ENCODE measurements at places on chromosomes 13 and 19. TPM values are rescaled to one million over a fixed set of nuclear protein-coding genes. Genes with fewer than 3 reads are reported as not detected.

GRCh38 chr13:44243198-44243857 is 130.3 kb upstream of the SERP2 start:
- peak; percentile 74 for DNase-seq

- no peak for DNase-seq
Measured at GRCh38 chr19:1259876-1260748, 9.0 kb upstream of the CIRBP start.

DNA sequence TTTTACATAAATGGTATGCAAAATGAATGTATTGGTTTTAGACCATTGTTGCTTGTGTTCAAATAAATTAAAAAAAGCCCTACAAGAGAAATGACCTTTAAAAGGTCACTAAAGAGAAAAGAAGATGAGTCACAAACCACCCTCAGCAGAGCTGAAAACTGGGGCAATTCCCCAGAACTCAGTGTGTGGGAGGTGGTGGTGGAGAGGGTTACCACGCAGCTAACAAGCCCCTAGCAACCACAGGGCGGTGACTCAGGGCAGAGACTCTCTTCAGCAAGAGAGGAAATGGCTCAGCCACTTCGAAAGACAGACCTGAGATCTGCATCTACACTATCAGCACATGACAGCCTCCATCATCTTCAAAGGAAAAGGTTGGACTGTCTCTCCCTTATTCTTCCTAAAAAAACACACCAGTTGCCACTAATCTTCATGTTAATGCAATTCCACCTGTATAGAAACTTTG is 29.4 kb upstream of the NDFIP2 start:
- DNase-seq: peak; percentile 92

ANGPTL4 gene
- total RNA-seq: 1.9 TPM

- DNase-seq: peak; percentile 16
Measured at GRCh38 chr13:29753618-29754472, 96.6 kb downstream of the UBL3 start.

DNA sequence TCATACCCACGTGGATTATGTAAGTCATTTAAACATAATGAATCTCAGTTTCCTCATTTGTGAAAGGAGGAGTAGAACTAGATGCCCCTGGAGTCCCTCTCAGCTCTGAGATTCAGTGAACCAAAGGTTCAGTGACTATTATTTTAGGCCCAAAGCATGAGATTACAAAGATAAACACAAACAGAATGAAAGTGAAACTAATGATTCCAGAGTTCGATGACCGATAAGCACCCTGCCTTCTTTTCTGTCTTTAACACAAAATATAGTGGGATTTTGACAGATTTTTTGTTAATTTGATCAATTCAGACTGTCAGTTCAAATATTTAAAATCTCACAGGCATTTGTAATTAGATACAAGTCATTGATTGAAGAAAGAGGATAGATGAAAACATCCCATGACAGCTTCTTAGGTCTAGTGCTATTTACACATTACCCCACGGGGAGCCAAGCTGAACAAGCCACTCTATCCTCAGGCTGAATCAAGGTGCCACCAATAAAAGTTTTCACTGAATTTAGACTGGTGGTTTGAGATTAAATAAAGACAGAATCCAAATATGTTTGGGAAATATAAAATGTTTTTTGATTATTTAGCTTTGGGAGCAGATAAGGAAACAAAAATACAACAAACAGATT is 64.6 kb upstream of the RAP2A start:
- no peak for DNase-seq

KIR2DL4 gene
- total RNA-seq: not detected

TMEM59L gene
- under 0.01 TPM for total RNA-seq

CLEC17A gene
- not detected for total RNA-seq

DNA sequence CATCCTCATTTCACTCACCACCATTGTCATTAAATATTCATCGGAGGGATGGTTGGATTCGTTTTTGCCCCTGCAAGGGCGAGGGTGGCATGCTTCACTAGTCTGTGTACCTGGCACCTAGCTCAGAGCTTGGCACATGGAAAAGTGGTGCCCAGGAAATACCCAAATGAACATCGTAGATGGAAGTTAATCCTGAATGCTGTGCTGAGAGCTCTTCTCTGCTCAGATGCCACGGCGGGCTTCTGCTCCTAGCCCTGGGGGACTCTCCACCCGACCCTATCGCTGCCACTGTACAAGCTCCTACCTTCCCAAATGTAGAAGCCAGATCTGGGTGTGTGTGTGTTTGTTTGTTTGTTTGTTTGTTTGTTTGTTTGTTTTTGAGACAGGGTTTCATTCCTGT is 113.0 kb upstream of the ZNF507 start:
- no peak for DNase-seq

DNA sequence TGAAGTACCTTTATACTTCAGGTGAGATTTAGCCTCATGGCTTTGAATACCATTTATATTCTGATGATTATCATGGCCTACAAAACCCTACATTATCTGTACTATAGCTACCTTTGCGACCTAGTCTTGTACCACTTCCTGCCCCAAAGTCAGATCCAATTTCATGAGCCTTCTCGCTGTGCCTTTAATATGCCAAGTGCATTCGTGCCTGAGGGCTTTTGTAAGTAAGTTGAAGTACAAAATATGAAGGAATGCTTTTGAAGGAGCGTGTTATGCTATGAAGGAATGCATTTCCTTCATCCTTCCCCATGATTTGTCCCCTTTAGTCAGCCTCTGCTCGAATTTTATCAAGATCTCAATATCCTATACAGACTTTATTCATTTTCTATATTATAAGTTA is 9.2 kb upstream of the RASL11A start:
- DNase-seq: no peak

GRCh38 chr13:92390217-92390616 is 836.4 kb upstream of the GPC6 start:
- no peak for DNase-seq

FFAR1 gene
- not detected for total RNA-seq

PRODH2 gene
- not detected for total RNA-seq

DNA sequence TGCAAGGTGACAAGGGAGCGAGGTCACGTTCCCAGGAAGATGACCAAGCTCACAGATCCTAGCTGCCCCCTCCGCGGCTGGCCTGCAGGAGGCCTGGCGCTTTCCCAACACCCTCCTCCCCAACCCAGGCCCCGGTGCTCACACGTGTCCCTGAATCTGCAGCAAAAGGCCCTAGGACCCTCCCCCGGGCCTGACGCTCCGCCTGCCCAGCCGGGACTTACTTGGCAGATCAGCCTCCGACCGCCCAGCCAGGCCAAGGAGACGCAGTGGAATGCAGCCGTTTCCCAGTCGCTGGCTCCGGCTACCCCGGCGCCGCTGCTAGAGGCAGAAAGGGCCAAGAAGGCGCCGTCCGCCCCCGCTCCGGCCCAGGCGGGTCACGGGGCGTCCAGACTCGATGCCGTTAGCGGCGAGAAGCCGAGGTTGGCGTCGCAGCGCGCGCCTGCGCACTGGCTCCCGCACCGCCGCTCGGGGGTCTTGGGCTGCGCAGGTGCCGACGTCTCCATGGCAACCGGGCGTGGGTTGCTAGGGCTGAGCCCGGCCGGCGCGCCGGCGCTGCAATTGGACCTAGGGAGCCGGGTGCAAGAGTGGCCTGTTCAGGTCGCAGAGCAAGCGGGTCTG is at the start of gene PNMA8A:
Gene PNMA8A (minus strand): TSS at position 448 of the 618 bp plus-strand sequence. CDS start 528 bp downstream, outside the sequence.
- peak; percentile 57 for DNase-seq

PGLYRP1 gene
- total RNA-seq: not detected

- DNase-seq: peak; percentile 23
Measured at GRCh38 chr13:41137241-41137640, 4.6 kb upstream of the KBTBD6 start.

DNA sequence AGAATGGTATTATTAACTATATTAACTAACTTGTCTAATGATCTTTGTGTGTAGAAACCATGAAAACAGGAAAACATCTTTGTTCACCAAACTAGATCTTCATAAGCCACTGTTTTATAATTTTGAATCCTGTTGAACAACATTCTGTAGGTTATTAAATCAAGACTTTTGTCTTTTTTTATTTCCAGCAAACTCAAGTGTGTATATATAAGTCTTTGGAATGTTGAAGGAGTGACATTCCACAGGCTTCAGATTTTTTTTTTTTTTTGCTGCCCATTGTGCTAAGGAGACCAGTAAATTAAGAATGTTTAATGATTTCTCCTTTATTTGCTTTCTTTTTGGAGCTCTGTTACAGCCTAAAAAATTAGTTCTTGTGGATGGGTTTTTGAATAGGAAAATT is 89.6 kb downstream of the LMO7 start:
- no peak for DNase-seq
